ENCODE measurements at places on chromosomes 11 and 22.

- DNase-seq, result no peak
These were observed 895 bp downstream of the TEAD1 start for GRCh38 chr11:12674936-12675696.

DNA sequence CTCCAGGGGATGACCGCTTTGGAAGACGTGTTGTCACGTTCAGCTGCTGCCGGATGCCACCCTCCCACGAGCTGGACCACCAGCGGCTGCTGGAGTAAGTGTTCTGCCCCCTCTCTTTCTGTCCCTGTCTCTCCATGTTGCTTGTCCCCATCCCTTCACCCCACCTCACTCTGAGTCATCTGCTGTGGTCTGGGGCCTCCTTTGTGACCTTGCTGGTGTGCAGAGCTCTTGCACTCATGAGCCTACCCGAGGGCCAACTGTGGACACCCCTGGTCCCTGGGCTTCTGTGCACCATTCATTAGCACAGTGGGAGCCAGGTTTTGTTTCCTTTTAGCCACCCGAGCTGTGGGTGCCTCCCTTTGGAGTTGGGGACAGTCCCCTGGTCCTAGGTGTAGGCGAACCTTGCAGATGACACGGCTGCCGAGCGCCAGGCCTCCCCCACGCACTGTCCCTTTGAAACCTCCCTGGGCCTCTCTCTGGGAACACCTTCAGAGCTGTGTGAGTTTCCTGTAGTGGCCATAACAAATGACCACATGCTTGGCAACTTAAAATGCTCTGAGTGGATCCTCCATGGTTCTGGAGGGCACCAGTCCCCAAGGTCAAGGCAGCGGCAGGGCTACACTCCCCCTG is 49.8 kb downstream of the ARHGAP8 start:
- peak; percentile 36 for DNase-seq

GRCh38 chr11:19674836-19675235 is 37.8 kb upstream of the NAV2 start:
- no peak for DNase-seq

DNA sequence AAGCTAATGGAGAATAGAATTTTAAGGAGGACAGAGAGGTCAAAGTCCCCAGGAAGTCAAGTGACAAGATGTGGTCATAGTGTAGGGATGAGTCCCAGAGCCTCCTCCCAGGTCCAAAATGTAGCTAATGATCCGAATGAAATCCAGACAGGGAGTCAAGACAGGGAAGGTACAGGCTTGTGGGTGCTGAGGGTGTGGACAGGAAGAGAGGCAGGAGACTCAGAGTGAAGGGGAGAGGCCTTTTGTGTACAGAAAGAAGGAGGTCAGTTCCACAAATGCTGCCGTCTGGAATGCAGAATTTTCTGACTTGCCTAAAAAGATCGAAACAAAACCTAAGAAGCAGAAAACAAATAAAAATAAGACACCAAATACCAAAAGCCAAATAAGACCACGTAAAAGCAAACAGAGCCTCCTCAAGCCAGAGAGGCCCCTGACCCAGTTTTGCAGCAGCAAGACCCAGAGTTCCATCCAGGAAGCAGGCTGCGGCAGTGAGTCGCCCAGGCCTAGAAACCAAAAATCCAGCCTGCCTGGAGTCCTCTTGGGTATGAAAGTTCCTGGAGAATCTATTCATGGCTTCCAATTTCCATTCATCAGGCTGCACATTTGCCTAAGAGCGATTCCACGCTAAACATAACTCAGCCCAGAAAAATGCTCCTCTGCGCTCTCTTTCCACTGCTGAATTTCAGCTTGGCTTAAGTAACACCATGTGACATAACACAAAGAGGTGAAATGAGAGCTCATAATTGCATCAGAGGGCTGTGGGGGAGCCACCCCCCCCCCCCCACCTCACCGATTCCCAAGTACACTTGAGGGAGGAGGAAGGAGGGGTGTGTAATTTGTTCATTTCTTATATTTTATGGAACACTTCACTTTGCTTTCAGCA is 71.2 kb downstream of the KIRREL3 start:
- DNase-seq, result no peak

GRCh38 chr22:22446517-22446916 is 62.0 kb downstream of the ZNF280B start:
- DNase-seq, result no peak

- no peak for DNase-seq
These were observed 582.6 kb downstream of the TBC1D22A start for GRCh38 chr22:47345025-47345424.

DNA sequence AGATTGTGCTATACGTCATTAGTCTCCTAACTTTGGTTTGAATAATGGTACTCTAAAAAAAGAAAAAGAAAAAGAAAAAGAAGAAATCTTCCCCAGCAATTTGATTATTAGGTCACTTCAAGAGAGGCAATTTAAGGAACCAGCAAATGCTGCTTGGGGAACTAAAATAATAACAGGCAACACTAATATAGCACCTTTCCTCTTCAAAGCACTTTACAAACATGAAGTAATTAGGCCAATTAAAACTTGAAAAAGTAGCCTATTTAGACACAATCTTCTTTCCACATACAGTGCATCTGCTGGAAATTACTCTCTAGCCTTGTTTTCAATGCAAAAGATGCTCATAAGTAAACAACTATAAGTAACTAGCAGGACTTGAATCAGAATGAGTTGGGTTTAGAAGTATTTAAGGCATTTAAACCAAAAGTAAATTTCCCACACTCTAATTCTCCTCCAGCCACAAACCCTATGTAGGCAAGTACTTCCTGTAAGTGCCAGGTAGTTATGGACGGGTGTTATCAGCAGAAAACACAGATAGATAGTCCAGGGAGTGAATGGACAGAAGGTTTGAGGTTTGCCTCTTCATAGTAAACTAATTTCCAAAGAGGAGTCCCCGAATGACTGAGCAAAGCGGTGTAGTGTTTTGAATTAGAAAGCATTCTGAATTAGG is 44.5 kb downstream of the LRRC4C start:
- no peak for DNase-seq

DNA sequence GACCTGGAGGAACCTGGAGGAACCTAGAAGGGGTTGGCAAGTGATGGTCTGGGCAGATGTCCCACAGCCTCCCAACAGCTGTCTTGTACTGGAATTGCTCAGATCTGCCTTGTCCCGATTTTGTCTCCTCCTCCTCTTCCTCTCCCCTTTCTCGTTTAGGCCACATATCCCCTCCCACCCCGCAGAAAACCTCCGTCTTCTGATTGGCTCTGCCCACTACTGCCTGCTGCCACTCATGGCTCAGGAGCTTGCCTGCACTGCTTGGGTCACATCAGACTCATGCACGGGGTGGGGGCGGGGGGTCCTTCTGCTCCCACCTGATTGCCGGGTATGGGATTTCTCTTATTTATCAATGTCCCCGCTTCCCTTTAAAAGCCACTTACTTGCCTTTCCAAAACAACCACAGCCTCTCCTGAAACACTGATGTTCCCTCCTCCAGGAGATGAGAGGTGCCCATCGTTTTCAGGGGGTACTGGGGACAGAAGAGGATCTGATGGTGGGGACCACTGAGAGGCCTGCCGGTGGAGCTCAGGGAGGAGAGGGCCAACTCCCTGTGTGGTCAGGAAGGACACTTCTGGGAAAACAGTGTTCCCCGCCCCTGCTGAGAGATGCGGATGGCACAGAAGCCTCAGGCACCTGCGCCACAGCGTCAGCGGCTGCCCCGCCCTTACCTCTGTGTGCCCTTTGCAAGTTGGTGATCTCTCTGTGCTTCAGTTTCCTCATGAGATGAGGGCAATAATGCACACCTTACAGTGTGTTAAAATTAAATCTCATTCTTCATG is 14.7 kb downstream of the TOM1 start:
- DNase-seq, result no peak

GRCh38 chr11:614623-615503 is 887 bp downstream of the IRF7 start:
- no peak for DNase-seq

DNA sequence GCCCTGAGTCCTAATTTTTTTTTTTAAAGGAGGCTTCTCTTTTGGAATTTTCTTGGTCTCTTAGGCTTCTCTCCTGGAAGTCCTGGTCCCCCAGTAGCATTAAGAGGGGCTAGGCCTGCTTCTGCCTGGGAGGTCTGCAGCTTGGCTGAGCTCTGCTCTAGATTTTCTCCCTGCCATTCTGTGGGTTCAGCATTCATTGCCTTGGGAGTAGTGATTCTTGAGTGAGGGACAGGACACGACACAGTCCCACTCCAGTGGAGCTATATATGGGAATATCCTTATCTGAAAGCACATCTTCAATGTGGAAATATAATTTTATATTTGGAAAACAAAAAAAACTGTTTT is 3.7 kb downstream of the IGSF22 start:
- no peak for DNase-seq

GRCh38 chr11:19727246-19727645 is 14.6 kb downstream of the NAV2 start:
- DNase-seq, result no peak

DNA sequence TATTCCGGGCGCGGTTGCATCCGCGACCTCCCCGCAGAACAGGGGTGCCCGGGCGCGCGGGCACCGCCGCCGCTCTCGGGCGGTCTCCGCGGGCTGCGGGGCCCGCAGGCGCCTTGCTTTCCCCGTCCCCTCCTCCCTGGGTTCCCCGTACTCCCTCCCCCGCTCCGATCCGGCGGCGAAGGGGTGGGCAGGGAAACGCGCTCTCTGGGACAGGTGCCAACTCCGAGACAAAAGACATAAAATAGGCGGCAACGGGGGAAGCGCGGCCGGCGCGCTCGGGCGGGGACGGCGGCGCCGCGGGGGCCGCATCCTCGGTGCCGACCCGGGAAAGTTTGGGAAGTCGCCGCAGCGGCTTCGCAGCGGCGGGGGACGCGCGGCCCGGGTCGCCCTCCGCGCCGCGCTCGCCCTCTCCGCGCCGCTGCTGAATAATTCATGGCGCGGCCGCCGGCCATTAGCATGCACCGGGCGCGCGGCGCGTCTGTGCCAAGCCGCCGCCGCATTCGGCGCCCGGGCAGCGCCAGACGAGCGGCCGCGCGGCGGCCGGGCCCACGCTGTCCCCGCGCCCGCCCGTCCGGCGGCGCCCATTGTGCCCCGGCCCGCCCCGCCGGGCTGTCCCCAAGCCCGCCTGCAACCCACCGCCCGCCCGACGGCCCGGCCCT is 78.7 kb upstream of the PPARA start:
- peak; percentile 60 for DNase-seq

DNA sequence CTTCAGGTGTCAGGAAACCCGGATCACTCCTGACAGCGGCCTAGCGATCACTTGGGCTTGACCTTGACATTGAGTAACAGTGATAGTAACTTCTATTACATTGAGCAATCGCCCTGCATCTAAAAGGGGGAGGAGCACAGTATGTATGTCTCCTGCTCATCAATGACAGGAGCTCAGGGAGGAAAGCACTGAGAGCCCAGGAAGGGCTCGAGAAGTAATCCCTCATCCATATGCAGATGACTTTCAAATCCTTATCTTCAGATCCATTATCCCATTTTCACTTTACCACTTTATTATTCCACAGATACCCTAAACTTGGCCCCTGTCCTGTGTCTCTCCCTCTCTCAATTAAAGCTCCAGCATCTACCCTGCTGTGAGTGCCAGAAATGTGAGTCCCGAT is 47.8 kb downstream of the ABTB2 start:
- DNase-seq, result no peak

- DNase-seq, result no peak
These were observed 80.4 kb downstream of the BDNF start for GRCh38 chr11:27619763-27620335.

GRCh38 chr11:58765078-58765477 is 33.3 kb upstream of the GLYAT start:
- no peak for DNase-seq

- DNase-seq, result peak; percentile 38
These were observed 4.9 kb downstream of the ZFTA start for GRCh38 chr11:63763496-63764339.

GRCh38 chr22:39123751-39124581 is 26.9 kb downstream of the APOBEC3H start:
- peak; percentile 12 for DNase-seq

GRCh38 chr11:104122011-104122635 is 41.8 kb downstream of the PDGFD start:
- no peak for DNase-seq

GRCh38 chr11:120608760-120609211 is 97.2 kb downstream of the GRIK4 start:
- DNase-seq, result no peak

All from GM13977 (cell line).